Stimulated activated CD4-positive, alpha-beta T cell treated with anti-CD3 and anti-CD28 coated beads, TNF-alpha, amount 100 ng/mL, for 4 hours (primary cell): ENCODE measurements at places on chromosomes 2 and 18.

DNA sequence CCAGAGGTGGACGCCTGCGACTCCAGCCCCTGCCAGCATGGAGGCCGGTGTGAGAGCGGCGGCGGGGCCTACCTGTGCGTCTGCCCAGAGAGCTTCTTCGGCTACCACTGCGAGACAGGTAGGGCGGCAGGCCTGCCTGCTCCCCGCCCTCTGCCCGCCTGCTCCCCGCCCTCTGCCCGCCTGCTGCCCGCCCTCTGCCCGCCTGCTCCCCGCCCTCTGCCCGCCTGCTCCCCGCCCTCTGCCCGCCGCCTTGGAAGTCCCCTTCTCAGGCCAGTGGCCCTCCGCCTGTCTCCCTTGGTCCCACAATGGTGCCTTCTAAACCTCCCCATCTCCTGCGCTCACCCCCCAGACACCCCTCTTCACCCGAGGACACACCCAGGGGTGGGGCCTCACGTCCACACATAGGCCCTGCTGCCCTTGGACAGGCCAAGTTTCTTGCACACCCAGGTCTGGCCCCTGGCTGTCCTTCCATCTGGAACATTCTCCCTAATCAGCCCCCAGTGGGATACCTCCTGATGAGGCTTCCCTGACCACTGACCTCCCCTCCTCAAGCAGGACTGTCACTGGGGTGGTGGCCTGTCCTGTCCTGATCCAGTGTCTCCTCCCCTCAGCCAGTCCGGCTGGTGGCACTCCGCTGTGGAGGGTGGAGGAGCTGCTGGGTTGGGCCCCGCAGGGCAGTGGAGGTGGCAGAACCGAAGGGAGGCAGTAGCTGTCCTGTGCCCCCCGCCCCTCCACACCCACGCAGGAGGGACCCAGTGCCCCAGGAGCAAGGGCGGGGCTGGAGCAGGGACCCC is 37.9 kb downstream of the MTERF4 start:
- no peak for DNase-seq

DNA sequence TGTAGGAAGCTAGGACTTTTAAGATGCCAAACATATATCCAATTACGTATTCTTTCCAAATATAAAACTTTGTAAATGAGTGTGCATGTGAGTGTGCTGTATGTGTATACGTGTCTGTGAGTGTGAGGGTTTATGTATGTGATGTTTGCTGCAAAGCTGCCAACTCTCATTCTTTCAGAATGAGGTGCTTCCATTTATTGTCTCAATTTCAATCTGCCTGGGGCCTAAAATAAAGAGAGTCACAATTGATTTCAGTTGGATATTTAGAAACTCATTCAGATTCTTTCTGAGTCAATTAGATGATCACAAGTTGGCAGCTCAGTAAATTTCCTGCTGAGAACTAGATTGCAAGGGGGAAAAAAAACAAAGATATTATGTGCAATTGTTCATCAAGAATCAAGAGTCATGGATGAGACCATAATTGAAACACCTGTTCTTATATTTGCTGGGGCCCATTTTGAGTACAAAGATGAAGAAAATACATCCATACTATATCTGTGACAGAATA is 621.2 kb upstream of the ACVR2A start:
- no peak for DNase-seq

GRCh38 chr2:226187156-226187555 is 612.5 kb downstream of the IRS1 start:
- DNase-seq, result no peak

GRCh38 chr2:71071681-71072398 is 3.4 kb downstream of the NAGK start:
- DNase-seq, result peak; percentile 31

DNA sequence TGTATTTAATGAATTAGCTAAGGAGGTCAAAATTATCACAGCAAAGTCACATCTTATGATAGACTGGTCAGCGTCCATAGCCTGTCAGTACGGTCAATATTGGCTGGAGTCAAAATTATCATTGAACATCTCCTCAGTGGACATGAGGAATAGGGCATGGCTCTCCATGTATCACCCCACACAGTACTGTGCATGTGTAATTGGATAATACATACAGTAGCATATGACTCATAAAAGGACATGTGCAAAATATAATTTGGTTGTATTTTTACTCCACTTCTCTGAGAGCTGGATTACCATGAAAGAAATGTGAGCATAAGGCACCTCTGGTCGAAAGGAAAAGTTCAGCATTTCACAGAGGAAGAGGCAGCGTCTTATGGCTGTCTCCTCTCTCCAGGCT is 24.9 kb downstream of the ADD2 start:
- no peak for DNase-seq

GRCh38 chr2:128026448-128027277 is 1.2 kb downstream of the SAP130 start:
- no peak for DNase-seq

DNA sequence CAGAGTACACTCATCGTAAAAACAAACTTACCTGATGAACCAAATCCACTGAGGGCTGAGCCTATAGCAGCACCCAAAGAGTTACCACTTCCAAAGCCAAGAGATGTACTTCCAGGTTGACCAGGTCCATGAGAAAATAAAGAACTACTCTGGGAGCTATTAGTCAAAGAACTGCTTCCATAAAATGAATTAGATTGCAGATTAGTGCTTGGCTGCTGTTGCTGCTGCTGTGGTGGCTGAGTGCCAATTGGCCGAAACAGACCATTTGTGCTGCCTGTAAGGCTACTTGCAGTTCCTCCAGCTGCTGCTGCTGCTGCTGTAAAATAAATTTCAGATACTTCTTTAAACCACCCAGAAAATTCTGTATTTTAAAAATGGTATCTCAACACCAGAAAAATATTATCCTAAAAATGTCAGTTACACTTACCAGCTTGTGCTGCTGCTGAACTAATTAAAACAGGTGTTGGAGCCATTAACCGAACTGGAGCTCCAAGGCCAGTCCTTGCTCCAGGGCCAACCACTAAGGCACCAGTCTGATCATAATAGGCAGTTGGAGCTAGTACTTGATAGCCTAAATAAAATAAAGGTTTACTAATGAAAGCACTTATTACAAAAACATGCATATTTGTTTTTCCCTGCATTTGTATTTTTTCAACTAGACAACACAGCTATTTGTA is 58.1 kb upstream of the SDC1 start:
- no peak for DNase-seq

GRCh38 chr2:188984065-188984491 is 9.9 kb downstream of the COL3A1 start:
- DNase-seq, result no peak

DNA sequence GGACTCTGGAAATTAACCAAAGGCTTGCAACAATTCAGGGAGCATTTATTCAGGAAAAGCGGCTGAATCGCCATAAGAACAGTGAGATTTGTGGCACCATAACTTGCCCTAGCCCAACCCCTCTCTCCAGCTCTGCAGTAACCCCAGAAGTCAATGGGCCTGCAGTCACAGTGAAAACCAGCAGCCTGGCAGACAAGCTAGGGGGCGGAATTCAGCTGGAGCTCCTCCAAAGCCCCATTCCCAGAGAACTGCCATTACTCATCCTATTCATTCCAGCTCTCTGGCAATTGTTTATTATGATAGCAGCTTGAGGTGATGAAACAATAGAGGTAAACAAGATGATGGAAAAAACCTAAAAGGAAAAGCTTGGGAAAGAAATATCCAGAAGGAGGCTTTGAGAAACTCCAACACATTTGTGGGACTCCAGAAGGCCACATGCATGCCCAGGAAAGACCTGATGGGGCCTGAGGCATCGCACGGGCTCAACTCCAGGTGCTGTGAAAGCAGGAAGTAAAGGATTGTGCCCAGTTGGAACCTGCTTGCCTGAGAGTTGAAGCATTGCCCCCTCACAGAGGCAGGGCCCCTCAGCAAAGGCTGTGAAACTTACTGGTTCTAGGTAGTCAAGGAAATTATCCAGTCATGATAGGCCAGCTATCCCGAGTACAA is 126.7 kb downstream of the TWIST2 start:
- DNase-seq, result no peak

DNA sequence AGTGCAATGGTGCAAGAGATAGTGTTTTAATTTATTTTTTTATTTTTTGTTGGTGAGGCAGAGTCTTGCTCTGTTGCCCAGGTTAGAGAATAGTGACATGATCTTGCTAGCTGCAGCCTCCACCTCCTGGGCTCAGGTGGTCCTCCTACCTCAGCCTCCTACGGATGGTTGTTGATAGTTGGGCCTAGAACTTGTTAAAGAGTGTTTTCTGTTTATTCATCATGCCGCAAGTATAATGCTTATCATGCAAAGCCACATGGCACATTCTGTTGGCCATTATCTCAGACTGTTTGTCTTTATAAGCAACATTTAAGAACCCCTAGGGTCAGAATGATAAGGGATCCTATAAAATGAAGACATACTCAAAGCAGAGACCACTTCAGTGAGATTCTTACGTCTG is 1.7 kb downstream of the UGGT1 start:
- no peak for DNase-seq

DNA sequence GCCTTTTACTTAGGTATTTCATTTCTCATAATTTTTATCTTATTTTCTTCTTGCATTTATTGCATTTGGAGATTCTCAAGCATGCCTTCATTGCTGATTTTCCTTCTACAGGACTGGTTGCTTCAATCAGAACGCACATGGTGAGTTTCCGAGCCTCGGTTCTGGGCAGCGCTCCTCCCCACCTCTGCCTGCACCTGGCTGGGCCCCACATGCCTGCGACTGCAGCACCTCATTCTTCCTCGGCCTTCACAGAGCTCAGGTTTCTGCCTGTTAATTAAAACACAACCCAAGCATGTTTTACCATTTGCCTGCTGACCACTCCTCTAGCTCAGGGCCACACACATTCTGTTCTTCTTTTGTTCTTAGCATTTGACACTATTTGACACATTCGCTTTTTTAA is 398.8 kb downstream of the GALR1 start:
- DNase-seq, result no peak

DNA sequence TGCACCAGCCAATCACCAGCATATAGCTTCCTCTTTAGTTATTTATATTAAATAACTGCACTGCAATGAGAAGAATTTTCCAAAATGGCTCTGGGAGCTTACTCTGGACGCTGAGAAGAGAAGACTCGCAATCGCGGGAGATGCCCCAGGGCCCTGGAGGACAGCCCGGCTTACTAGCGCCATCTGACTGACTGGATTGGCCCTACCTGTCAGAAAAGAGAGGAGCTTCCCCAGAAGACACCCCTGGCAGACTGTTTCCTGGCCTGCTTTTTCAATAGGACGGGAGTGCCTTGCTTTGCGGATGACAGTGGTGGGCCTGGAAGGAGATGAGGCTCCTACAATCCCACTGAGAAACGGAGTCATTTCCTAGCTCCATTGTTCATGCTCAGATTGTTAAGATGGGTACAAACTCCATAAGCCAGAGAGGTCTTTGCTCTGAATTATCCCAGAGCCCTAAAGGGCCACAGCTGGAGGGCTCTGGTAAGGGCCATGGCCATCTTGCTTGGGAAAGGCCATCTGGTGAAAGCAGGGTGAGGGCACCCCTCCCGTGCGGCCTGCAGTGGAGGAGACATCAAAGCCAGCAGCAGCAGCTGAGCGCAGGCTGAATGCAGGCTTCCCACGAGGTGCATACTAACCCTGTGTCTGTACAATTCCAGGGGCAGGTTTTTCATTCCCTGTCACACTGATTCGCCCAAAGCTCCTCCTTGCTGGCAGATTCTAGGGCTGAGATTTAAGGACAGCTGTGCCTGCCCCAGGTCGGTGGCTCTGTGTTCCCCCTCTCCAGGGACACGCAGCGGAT is 92.1 kb downstream of the GALR1 start:
- no peak for DNase-seq

GRCh38 chr18:79068341-79068936 is 755 bp upstream of the ATP9B start:
- DNase-seq, result no peak

DNA sequence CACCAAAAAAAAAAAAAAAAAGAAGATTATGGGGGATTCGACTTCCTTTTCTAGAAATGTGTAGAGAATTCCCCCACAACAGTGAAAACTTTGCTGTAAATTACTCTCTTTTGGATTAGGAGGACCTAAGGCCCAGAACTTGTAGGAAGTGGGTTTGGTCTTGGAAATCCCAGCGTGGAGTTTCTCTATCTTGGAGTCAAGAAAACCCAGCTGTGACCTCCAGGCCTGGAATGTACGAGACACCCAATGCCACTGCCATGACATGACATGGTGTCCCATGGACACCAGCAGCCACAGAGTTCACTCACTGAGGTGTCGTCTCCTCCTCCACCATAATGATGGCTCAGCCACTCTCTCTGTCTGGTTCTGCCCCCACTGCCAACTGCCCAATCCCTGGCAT is 202.3 kb downstream of the ALPK2 start:
- DNase-seq, result no peak

DNA sequence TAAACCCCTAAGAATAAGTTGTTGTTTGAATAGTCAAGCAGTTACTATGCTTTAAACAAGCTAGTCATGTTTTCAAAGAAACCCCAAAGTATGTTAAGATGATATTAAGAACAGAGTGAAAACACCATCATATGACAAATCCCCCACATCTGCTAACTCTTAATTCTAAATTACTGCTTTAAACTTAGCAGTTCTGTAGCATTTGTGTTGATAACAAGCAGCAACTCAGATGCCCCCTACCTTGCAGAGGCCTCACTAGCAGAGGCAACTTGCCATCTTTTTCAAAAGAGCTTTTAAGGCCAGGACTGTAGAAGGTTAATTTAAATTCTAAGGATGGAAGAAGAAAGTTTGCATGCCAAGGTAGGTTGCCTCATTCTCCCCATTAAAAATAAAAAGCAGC is 376.2 kb downstream of the SETBP1 start:
- DNase-seq, result no peak

- DNase-seq, result no peak
Observed at GRCh38 chr2:207334301-207334623, 168.5 kb upstream of the KLF7 start.

GRCh38 chr2:190723397-190724090 is 74.7 kb downstream of the NAB1 start:
- no peak for DNase-seq

DNA sequence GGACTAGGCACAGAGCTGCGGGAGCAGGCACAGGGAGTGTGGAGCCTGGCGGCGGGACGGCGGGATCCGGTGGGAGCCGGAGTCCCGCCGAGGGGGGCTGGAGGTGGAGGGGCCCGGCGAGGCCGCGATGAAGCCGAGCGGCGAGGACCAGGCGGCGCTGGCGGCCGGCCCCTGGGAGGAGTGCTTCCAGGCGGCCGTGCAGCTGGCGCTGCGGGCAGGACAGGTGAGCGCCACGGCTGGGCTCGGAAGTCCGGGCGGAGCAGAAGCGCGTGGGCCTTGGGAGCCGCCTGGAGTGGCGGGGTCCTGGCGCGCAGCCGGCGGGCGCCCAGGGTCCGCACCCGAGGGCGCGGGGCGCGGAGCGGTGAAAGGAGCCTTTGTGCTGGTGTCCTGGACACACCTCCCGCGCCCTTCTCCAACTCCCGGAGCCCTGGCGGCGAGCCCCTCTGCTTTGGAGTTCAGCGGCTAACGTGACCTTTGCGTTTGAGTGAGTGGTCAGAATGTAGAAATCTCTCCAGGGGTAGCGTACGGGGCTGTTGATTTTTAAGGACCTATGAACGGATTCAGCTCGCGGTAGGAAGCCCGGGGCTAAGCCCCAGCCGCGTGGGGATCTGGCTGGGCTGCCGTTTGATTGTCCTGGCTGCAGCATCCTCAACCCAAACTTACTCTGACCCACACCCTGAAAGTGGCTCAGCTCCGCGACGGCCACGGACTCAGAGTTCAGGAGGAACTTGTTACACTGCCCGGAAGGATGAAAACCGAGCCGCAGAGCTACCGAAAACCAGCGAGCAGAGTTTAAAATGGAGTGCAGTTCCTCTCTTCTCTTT is 448 bp downstream of the IMPA2 start:
- peak; percentile 2 for DNase-seq

GRCh38 chr2:241568726-241569125 is 10.2 kb downstream of the BOK start:
- no peak for DNase-seq
